ENCODE measurements at places on chromosomes 12 and 14. TPM values are rescaled to one million over a fixed set of nuclear protein-coding genes. Genes with fewer than 3 reads are reported as not detected.

Gene DNAJC22
- total RNA-seq = not detected

Gene MYO1H
- not detected for total RNA-seq

Gene NINJ2
- 2.6 TPM for total RNA-seq

Gene AKAP5
- 2.0 TPM for total RNA-seq

Gene CPM
- total RNA-seq = 1.8 TPM

Gene PLCZ1
- total RNA-seq = not detected

Gene TRIM9
- total RNA-seq = 0.58 TPM

Gene AMHR2
- not detected for total RNA-seq

Gene ZNF891
- 6.0 TPM for total RNA-seq

Gene TMTC2
- total RNA-seq = 5.4 TPM

Gene B4GALNT1
- not detected for total RNA-seq

Gene KCNA5
- total RNA-seq = not detected

Gene TAS2R8
- total RNA-seq = not detected

Gene SVOP
- not detected for total RNA-seq

Gene RAD9B
- not detected for total RNA-seq

Gene CD4
- total RNA-seq = 205 TPM

Gene OR4E2
- total RNA-seq = not detected

Gene EIF4B
- total RNA-seq = 755 TPM

Gene OTUB2
- total RNA-seq = 0.28 TPM

Gene LRP1-AS
- total RNA-seq = not detected

Gene TBC1D30
- 0.41 TPM for total RNA-seq

Gene IFNG-AS1
- total RNA-seq = 4.0 TPM

Gene MEG3
- total RNA-seq = 2.4 TPM

Gene TAS2R31
- 2.4 TPM for total RNA-seq

Gene NEUROD4
- total RNA-seq = not detected

Gene SLC5A8
- total RNA-seq = not detected

Gene CD27
- 94.0 TPM for total RNA-seq

Gene KRT80
- total RNA-seq = 0.09 TPM

Gene SLC8A3
- 0.21 TPM for total RNA-seq

Gene FAIM2
- total RNA-seq = not detected

Gene CRIP1
- 329 TPM for total RNA-seq

Measured in T-cell (primary cell).